Vagina (tissue), 2 donors: ENCODE measurements at places on chromosomes 5 and 9. TPM values are rescaled to one million over a fixed set of nuclear protein-coding genes. Genes with fewer than 3 reads are reported as not detected.

BARX1 gene
- total RNA-seq, result not detected

SREK1IP1 gene
- total RNA-seq, result 6.6 TPM

CKMT2 gene
- total RNA-seq, result 3.4 TPM

DNA sequence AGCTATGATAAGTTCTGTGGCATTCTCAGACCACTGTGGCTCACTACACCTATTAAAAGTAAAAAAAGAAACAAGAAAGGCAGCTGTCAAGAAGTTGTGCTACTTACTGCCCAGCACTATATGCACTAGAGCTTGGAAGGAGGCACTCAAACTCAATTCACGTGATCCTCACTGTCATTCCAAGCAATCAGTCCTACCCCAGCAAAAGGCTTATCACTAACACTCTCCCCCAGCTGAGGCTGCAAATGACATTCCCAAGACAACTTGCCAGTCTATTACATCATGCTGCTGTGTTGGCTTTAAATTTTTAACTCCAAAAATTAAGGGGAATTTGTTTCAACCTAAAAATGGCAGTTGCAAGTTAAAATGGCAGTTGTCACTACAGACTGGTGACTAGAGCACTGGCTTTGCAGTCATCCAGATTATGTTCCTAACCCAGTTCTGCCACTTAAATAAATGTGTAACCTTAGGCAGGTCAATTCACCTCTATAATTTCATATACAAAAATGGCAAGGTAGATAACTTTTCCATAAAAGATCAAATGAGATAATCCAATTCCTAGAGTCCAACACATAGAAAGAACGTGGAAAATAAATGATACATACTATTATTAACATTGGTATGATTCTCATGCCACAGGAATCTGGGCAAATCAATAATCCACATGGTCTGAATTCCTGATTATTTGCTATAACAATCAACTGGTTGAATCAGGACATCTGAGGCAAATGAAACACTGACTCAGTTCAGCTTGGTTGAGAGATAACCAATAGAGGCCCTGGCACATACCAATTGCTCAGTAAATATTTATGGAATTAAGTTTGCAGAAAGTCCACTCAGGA, 52.4 kb downstream of the FBXW11 start:
- DNase-seq, result no peak

- no peak for DNase-seq
Measured at GRCh38 chr9:97299809-97300414, 7.5 kb upstream of the CCDC180 start.

- no peak for DNase-seq
Measured at GRCh38 chr9:79687131-79687447, 115.3 kb downstream of the TLE4 start.

PPP2R2B gene
- total RNA-seq, result 6.6 TPM

DNA sequence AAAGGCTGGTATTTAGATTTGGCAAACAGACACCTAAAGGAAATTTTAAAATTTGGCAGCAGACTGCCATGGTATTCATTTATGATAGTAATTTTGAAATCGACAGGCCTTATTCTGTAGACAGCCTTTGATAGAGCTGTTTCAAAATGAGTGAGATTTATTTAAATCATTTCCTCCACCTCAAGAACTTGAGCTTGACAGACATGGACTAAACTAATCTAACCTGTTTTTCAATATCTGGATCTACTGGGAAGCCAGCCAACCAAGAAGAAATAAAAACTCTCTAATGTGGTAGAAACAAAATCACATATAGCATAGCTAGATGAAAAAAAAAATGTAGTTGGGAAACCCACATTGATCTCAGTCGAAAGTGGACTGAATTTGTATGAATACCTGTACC, 56.9 kb upstream of the RASA1 start:
- DNase-seq, result no peak

GRCh38 chr5:35188031-35188457, 42.2 kb downstream of the PRLR start:
- DNase-seq, result no peak

HAVCR2 gene
- total RNA-seq, result 4.4 TPM

SHC3 gene
- 6.1 TPM for total RNA-seq

DNA sequence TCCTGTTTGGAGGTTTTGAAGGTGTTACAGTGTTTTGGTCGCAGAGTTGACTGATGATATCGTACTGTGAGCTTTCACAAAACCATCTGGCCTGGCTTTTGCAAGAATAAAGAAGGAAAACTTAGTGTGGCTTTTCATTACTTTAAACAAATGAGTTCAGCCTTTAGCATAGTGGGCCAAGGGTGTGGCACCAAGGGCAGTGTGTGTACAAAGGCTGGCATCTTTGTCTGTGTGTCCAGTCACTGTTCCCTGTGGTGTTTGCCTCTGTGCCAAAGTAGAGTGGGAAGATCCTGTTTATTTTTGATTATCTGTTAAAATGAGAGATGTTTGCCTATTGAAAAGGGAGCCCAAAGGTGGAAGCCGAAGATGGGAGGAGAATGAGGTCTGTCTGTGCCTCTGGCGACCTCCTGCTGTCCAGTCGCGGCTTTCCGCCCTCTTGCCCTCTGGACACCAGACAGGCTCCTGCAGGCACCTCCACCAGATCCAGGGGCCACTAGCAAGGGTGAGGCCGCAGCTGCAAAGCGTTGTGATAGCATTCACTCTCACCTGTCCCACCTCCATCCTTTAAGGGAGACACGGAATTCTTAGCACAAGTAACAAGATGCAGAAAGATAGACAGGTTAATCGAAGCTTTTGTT, 113.7 kb downstream of the TRIO start:
- DNase-seq, result no peak

CTNND2 gene
- total RNA-seq, result 1.7 TPM

DNA sequence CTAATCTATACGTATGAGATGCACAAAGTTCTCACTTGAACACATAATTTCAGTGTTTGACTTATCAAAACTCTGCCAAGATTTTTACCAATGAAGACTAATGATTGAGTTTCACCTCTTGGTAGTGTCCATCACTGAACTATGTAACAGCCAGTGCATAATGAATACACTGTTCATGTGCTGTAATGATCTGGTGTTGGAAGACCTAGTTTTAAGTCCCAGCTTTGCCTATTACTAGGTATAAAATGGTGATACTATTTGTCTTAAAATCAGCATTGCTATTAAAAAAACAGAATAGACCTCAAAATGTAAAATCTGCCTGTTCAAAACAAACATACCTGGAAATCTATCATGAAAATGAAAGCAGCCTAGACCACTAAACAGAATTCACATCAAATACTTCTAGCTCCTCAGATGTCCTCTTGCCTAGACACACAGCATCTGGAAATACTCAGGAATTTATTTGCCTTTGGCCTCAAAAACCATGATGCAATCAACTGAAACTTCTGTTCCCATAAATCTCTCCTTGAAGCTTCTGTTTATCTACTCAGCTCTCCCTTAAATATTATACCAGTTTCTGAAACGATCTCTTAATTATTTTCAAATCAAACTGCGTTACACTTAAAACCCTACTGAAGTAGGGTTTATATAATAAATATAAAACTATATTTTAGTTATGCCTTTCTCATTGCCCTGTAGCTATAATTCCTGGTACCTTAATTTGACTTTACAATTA, 38.1 kb downstream of the MRPS27 start:
- DNase-seq, result no peak

DNA sequence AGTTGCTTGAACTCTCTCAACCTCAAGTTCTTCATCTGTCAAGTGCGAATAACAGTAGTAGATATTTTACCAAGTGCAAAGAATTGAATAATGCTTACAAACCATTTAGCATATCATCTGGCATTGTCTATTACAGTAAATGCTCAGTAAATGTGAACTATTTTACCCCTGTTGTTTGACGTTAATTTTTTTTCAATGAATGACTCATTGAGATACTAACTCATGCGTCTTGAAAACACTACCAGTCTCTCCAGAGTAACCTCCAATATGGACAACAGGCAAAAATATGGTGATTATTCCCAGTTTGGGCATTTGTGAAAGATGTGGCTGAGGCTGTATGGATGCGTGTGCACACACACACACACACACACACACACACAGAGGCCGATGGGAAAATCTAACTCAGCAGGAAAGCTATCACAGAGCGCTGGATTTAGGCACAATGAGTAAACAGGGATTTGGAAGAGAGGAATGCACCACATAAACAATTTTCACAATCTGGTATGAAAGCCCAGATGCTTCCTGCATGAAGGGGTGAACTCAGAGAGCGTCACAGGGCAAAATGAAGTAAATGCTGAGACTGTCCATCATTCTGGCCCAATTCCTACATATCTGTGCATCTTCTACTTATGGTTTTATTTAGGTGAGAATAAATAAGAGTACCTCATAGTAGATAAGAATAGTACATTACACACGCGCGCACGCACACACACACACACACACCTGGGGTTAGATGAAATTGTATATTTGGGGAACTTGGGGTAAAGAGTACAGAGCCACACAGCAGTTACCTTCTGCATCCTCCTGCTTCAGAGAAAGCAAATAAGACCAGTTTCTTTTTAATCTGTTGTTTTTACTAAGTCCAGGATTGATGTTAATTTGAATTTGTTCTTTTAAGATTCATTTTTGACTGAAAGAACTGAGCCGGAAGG, 128.7 kb downstream of the PALM2AKAP2 start:
- DNase-seq, result no peak

- no peak for DNase-seq
Measured at GRCh38 chr5:153711755-153712154, 221.3 kb downstream of the GRIA1 start.

DNA sequence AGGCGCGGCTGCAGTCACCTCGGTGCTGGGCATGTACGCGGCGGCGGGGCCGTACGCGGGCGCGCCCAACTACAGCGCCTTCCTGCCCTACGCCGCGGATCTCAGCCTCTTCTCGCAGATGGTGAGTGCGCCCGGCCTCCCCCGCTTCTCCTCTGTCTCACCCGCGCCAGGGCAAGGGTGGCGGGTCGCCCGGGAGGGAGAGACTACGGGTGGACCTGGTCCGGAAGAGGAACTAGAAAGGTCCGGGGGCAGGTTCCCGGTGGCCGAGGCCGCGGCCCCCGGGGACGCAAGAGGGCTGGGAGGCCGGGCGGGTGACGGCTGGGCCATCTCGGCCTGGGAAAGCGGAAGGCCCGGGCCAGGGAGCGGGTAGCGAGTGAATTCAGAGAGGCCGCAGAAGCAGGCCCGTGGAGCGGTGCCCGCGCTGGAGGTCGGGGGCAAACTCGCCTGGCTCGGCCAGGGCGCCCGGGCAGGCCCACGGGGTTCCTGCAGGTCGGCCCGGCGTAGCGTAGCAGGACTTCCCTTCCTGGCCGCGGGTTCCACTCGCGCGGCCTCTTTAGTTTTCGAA, 711 bp downstream of the IRX1 start:
- no peak for DNase-seq

ZNF354C gene
- 7.1 TPM for total RNA-seq

DNA sequence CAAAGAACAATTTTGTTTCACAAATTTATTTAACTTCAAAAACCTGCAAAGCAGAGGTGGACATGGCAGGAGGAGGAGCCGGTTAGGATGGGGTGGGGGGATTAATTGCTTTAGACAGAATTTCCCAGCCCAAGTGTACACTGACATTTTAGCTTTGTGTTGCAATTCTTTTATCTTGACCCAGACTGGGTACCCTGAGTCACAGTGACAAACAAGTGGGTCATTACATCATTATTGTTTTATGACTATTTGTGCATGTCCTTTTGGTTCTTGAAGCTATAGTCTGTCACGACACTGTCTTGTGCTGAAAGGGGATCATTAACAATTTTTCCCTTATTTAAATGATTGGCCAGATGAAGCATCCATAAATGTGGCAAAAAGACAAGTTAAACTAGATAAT, 84.5 kb upstream of the VCAN start:
- DNase-seq, result no peak

- no peak for DNase-seq
Measured at GRCh38 chr9:98287384-98287783, 31.9 kb upstream of the TBC1D2 start.

GRCh38 chr5:35061211-35061770, 13.5 kb upstream of the AGXT2 start:
- no peak for DNase-seq

DNA sequence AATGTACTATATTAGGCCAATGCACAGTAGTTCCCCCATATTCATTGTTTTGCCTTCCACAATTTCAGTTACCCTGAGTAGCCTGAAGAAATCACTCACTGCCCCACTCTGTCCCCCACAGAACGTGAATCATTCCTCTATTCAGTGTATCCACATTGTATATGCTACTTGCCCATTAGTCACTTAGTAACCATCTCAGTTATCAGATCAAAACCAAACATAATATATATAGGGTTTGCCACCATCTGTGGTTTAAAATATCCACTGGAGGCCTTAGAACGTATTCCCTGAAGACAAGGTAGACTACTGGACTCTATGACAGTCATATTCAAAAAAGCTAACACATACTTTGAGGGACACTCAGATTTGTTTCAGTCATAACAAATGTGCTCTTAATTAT, 465.7 kb upstream of the RGMB start:
- DNase-seq, result no peak

DNA sequence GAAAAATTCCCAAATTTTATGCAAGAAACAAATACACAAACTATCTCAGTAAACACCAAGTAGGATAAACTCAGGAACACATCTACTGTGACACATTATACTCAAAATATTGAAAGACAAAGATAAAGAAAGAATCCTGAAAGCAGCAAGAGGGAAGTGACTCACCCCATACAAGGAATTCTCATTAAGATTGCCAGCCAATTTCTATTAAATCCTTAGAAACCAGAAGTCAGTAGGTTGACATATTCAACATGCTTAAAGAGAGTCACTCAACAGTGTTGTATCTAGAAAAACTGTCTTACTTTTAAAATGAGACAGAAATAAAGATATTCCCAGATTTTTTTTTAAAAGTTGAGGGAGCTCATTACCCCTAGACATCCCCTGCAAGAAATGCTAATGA, 15.5 kb downstream of the SPATA31E1 start:
- no peak for DNase-seq

SAPCD2 gene
- total RNA-seq, result 2.7 TPM

- no peak for DNase-seq
Measured at GRCh38 chr5:138463419-138464007, 1.8 kb upstream of the EGR1 start.

- no peak for DNase-seq
Measured at GRCh38 chr5:179427676-179428056, 82.4 kb upstream of the ADAMTS2 start.

DNA sequence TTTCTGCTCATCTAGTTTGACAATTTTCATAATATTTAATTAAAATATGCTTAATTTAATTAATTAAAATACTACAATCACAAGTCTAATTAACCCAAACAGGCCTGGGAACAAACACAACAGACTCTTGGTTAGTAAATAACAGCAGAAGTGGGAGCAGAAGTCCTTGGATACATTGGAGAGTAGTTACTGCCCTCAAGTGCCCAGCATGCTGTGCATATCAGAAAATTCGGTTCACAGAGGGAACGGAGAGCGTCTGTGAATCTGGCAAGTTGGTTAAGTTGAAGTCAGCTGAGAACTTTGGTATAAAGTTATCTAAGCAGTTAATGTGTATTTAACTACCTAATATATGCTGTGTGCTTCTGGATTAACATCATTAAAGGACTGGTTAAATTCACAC, 87.0 kb upstream of the ATG10 start:
- no peak for DNase-seq
